ENCODE measurements at places on chromosomes 6 and 20.

GRCh38 chr6:5837323-5837722, 169.4 kb downstream of the NRN1 start:
- DNase-seq, result no peak

- no peak for DNase-seq
These were observed 8.5 kb downstream of the BAG2 start for GRCh38 chr6:57180596-57180995.

DNA sequence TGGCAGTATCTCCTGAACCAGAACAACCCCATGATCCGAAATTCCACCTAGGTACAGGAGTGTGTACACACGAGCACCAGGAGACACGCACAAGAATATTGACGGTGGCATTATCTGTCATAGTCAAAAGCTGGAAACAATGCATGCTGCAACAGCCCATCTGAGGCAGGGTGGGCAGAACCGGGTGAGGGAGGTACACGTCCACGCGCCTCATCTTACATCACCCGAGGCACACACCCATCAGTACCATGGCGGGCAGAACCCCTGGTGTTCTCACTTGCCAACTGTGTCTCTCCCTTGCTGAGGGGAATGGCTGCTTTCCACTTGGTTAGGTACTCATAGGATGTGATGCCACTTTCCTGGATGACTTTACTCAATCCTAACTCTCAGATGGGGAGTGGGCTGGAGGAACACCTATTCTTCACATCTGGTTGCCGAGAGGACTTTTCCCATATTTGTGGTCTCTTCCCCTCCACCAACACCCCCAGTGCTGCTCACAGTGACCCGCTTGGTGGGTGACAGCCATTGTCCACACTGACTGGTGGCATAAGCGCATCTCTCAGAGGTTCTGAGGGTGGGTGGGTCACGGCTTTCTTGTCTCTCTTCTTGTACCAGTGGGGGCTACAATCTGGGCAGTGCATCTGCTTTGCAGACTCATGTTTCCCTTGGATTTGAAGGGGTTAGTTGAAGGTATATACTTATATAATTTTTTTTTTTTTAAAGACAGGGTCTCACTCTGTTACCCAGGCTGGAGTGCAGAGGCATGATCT, 13.5 kb downstream of the PPP1R3G start:
- no peak for DNase-seq

DNA sequence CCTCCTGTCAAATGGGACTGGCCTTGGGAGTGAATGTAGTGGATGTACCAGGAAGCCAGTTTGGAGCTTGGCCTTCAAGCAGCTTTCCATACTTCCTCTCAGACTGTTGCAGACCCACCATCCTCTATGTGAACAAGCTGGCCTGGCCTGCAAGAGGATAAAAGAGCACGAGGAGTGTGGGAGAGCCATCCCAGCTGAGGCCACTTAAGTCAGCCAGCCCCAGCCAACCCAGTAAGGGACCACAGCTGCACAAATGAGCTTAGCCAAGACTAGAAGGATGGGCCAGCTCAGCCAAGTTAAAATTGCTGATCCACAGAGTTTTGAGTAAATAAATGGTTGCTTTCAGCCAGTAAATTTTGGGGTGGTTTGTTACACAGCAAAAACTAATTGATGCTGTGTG, 156.9 kb upstream of the SOX4 start:
- no peak for DNase-seq

GRCh38 chr6:15453622-15454021, 207.8 kb downstream of the JARID2 start:
- DNase-seq, result no peak

- no peak for DNase-seq
These were observed 88.7 kb downstream of the THBS2 start for GRCh38 chr6:169164986-169165385.

DNA sequence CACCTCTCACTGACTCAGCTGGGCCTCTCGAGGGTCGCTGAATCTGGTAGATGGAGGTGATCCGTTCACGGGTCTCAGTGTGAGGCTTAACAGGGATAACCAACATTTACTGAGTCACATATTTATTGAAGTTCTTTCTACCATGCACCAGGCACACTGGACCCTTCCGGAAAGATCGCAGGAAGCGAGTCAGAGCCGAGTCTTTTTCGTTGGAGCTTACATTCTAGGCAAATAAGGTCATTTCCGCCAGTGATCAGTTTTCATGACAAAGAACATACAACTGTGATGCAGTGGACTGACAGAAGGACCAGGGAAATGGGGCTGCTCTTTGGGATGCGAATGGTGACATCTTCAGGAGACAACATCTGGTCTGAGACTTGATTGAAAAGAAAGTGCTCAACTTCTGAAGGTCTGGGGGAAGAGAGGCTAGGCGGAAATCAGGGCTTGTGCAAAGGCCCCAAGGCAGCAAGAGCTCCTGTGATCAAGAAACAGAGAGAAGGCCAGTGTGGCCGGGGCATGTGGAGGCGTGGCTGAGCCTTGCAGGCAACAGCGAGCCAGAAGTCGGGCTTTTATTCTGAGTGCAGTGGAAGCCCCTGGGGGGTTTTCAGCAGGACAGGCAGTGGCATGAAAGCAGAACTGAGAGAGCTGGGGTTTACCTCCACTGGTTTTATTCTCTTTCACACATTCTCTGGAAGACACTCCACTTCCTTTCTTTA, 56.7 kb downstream of the APCDD1L start:
- no peak for DNase-seq

DNA sequence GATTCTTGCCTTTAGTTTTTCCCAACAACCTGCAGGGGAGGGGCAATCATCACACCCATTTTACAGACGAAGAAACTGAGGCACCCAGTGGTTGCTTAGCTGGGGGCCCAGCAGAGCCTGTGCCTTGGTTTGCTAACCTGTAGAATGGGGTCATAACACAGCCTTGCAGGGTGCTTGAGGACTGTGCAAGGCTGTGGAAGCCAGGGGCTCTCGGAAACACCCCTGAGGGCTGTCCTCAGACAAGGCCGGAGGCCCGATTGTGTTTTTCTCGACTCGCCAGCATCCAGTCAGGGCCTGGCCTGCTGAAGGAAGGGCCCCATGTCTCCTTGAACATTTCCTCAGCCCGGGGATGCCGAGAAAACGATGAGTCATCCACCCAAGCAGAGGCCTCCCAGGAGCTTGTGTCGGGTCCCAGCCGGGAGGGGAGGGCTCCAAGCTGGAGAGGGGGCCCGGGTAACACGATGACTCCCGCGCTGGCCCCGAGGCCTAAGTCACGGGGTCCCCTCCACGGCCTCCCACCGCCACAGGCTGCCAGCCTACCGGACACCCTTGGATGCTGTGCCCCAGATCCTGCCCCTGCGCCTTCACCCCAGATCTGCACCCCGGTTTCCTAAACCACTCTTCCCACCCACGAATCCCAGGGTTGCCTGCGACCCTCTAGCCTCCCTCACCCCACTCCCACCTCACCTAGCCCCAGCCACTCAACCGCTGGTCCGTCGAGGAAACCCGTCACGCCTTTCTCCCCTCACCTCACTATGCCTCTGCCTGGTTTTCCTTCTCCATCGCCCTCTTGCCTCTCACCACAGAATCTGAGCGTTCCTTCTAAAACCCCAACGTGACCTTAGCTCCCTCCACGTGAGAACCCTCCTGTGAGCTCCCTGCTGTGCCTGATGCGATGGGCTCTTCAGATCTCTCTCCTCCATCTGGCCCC, 10.6 kb downstream of the NOL4L start:
- DNase-seq, result peak; percentile 58

- DNase-seq, result peak; percentile 96
These were observed 219.1 kb downstream of the MYLK4 start for GRCh38 chr6:2531426-2532215.

DNA sequence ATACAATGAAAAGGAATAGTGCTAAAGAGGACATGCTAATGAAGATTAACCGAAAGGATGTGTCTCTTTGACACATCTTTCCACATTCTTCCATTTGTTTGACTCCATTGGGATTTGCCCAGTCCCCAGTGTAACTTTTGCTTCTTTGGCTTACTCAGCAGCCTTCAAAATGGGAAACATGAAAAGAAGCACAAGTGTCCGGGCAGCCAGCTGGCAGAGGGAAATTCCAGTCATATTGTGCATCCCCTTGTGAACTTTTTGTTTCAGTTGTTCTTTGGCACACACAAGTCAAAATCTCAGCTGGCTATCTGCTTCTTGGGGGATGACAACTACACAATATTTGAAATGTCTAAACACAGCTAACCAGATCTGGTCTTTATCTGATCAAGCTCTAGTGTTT, 157.4 kb downstream of the OGFRL1 start:
- DNase-seq, result no peak

DNA sequence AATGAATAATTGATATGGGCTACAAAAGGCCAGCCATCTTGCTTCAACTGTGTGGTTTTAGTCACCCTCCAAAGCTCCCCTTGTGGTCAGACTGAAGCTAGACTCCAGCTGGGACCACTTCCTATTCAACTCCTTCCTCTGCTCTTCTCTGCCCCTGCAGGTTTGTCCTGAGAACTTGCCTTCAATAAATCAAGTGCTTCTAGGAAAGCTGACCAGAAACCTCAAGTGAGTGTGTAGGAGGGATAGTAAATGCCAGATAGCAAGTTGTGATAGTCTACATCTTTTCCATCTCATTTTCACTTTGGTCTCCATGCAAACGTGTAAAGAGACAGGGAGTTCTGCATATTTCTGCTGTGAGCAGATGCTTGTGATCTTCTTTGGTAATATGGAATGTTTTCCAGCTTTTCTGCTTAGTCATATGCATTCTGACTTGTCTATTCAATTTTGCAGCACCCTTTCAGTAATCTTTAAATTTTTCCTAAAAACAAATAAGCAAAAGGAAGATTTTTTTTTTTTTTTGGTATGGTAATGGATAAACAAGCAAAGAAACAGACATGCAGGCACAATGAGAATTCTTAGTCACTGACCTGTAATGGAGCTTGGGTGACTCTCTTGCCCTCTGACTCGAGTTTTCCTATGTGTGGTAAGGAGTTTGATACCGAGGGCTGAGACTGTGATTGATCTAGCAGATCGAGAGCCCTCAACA, 201.3 kb upstream of the BTBD3 start:
- DNase-seq, result peak; percentile 35

DNA sequence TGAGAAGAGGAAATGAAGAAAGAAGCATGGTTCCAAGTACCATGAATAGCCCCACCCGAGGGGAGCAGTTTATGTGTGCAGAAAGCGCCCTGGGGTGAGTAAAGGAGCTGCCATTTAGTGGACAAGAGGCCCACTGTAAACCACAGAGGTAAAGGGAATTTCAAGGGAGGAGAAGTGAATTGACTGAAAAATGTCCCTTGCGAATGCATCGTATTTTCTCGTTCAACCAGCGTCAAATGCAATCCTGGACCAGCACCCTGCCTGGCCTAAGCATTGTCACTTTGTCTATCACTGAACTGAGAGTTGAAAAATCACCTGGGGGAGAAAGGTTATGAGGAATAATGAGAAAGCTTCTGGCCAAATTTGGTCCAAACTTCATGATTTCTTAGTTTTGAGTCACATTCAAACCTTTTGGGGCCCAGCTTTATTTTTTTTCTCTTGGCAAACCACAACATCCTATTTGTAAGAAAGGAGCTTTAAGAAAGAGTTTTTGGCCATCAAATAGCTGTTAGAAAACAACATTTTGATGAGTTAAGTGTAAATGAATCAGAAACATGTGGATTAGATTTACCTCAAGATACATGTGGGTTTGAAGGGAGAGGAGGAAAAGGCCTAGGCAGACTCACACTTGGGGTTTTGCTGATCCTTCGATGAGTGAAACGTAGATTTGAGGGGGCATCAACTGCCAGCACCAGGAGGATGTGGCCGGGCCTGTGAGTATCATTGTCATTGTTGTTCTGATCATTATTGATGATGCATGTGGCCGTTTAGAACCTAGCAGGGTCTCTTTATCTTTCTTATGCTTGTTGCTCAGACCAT, 214.0 kb downstream of the CLIC5 start:
- DNase-seq, result peak; percentile 10

DNA sequence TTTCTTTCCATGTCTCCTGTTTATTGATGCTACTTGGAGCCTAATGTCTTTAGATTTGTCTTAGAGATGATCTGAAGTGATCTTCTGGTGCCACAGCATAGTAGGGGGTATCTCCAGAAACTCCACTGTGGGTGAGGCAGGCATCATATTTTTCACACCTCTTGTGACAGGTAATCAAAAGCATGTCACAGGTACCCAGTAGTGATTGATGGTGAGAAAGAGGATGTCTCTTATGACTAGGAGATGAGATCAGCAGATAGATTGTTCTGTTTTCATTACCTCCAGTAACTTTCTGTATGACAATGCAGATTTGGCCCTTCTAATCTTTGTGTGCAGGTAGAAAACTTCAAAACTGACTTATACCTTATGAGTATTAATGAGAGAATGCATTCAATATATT, 13.5 kb downstream of the NCOA7 start:
- DNase-seq, result no peak

DNA sequence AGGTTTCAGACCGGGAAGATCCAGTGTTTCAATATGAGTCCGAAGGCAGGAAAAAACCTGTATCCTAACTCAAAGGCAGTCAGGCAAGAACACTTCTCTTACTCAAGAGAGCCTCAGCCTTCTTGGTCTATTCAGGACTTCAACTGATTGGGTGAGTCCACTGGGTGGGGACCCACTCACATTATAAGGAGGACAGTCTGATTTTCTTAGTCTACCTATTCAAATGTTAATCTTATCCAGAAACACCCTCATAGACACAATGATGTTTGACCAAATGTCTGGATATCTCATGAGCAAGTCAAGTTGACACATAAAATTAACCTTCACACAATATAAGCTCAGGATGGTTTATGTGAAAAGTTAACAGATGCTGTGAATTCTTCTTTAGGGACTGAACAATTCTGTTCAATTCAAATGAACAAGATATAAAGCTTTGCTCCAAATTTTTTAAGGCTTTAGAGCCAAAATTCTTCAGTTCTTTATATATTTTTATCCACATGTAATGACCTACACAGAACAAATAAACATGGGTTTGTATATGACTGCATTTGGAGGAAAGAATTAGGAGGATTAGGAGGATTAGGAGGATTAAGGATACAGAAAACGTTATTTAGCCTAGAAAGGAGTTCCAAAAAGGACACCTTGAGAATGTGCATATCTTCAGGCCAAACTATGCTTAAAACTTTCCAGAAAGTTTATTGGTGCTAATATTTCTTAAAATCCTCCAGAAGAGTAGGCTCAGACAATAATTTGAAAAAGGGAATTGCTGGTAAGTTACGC, 35.3 kb upstream of the LAMA2 start:
- DNase-seq, result no peak

- DNase-seq, result no peak
These were observed 35.4 kb downstream of the MDFI start for GRCh38 chr6:41673704-41674000.

DNA sequence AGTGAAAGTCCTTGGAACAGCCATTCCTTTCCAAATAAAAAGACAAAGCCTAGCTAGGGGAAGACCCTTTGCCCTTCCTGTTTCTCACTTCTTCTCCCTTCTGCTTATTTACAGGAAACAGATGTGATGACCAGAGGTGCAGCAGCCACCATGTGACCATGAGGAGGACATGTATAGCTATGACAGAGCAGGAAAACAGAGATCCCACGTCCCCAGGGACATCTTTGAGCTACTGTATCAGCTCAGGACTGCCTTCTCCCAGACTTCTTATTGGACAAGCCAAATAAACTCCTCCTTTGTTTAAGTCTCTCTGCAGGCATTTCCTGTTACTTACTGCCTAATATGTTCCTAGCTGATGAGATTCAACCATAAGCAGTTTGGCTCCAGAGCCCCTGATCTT, 133.1 kb upstream of the MLN start:
- no peak for DNase-seq

- DNase-seq, result no peak
These were observed 20.6 kb upstream of the VEGFA start for GRCh38 chr6:43749461-43749860.

Data from stromal cell of bone marrow (primary cell).